ENCODE measurements at places on chromosomes 6 and 20. TPM values are rescaled to one million over a fixed set of nuclear protein-coding genes. Genes with fewer than 3 reads are reported as not detected.

HLA-DOA gene
- 3.5 TPM for total RNA-seq

DNA sequence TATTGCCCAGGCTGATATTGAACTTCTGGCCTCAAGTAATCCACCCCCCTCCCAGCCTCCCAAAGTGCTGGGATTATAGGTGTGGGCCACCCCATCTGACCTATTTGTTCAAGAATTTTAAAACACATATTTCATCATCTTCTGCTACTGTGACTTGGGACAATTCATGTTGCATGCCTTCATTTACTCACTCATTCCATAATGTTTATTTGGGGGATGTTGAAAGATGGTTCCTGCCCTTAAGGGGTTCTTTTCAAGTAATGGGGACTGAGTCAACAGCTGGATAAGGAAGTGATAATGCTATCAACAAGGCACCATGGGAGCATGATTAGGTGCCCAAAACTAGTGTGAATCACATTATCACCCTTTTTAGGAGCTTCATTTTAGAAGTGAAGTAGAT lies 62.0 kb downstream of the CRYBG1 start:
- no peak for DNase-seq

DNA sequence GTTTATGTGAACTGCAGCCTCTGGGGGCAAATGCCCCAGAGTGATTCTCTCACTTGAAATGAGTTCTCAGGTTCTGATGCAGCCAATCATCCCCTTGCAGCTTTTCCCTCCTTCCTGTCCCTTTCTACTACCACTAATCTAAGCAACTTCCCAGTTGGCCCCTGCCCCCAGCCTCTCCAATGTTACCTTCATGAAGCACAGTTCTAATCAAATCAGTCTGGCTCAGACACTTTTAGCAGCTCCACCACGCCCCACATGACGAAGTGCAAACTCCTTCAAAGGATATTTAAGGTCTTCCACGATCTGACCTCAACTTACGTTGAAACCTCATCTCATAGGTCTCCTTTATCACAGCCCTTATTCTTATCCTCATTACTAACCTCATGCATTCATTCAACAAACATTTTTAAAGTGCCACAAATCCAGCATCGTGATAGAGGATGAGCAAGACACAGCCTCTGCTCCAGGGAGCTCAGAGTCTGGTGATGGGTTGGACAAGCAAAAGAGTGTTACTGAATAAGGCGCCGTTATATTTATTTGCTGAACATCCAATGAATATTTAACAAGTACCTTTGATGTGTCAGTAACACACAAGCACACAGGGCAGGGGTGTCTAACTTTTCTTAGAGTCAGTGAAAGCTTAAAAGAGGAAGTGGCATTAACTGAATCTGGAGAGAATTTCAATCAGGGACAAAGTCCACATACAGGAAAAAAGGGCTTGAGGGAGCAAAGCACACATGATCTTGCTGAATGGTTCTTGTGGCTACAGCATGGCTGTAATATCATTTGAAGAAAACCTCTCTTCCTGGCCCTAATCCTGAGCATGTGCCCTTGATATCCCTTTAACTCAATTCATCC lies 20.4 kb upstream of the DTNBP1 start:
- DNase-seq: no peak

DNA sequence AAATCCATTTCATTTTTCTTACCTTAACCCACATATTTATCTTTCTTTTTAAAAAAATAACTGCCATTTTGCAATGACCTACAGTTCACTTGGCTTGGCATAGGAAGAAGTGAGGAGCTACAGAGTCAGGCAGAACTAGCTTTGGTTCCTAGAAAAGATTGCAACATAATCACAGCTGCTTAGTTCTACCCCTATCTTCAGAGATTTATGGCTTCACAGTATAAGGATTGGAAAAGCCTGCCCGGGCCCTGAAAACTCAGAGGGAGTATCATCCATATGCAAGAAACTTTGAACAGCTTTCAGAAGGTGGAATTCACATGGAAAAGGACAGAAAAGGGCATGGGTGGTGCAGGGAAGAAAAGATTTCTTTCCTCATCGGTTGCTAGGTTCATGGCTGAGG lies 774.3 kb upstream of the CHD6 start:
- DNase-seq: no peak

ARFGEF3 gene
- 1.3 TPM for total RNA-seq

- DNase-seq: no peak
These were observed 61.0 kb upstream of the PHACTR2 start for GRCh38 chr6:143616741-143617140.

- DNase-seq: peak; percentile 26
These were observed 111.2 kb downstream of the SCML4 start for GRCh38 chr6:107712665-107713551.

DNA sequence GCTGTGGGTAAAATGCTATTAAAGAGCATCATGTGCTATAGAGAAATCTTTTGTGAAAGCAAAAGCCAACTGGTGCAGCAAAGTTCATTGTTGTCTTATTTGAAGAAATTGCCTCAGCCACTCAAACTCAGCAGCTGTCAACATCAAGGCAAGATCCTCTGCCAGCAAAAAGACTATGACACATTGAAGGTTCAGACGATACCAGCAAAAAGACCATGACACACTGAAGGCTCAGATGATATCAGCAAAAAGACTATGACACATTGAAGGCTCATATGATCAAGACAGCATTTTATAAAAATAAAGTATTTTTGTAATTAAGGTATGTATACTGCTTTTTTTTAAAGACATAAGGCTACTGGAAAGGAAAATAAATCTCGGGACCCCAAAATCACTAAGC lies 118.4 kb upstream of the RUNX2 start:
- DNase-seq: no peak

TSPYL4 gene
- total RNA-seq: 17.4 TPM

DNA sequence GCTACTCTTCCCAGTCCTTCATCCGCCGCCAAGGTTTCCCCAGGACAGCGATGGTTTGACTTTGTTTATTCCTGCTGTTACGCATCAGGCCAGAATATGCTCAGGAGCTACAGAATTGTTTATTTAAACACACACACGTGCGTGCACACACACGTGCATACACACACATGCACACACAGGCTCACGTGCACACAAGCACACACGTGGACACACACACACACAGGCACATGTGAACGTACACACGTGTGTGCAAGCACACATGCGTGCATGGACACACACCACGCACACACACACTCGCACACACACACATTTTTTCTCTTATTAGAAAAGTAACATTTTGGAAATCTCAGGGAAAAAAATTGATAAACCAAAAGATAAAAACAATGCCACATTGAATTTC lies 64.6 kb upstream of the UST start:
- no peak for DNase-seq

GRCh38 chr6:101614774-101615173 lies 221.3 kb downstream of the GRIK2 start:
- DNase-seq: no peak

CAP2 gene
- total RNA-seq: 30.2 TPM

DNA sequence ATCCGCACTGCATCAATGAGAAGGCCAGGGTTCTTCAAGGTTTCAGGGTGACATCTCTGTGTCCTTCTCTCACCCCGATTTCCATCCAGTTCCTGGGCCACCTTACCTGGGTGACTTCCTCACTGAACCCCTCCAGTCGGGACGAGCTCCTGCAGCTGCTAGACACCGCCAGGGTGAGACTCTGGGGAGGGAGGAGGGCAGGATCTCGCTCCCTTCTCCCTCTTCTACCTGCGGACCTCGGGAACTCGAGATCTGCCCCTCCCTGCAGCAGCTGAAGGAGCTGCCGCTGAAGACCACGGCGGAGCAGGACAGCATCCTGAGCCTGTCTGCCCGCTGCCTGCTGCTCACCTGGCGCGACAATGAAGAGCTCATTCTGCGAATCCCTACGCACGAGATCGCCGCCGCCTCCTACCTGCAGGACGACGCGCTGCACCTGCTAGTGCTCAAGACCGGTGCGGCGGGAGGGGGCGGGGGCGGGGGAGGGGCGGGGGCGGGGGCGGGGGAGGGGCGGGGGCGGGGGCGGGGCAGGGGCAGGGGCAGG lies 7.5 kb downstream of the CCM2L start:
- DNase-seq: no peak

DNA sequence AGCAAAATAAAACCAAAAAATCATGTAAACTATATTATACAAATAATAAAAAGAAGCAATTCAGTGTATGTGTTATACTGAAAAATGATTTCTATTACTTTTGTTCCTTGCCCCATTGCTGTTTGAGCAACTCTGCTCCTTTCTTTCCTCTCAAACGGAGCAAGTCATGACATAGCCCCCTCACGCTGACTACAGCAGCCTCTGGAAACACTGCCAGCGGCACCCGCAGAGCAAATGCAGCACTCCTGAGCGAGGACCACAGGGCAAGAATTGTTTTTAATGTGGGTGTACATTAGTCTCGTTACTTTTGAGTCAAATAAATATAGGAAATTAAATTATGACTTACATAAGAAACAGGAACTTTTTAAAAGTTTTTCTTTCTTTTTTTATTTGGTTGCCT lies 350.1 kb upstream of the HSF2 start:
- no peak for DNase-seq

DNA sequence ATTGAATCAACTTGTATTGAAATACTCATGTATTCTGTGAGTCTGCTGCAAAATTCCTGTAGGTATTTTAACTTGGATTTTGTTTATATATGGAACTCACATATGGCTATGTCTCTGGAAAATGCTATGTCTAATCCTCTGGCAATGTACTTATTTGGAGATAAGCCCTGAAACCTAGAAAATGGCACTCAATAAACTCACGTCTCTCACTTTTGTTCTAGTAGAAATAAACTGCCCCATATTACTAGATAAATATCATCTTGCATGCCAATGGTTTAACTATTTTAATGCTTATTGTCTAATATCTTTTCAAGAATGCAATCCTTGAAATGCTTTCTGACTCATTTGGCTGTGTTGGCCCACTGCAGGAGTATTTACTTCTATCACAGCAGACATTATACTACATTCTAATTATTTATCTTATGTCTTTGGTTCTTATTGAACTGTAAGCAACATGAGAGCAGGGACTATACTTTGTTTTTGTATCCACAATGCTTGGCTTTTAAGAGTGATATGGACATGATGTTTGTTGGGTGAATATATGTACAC lies 292.2 kb upstream of the RSPO3 start:
- DNase-seq: no peak
